ENCODE measurements at places on chromosomes 7 and 10.

DNA sequence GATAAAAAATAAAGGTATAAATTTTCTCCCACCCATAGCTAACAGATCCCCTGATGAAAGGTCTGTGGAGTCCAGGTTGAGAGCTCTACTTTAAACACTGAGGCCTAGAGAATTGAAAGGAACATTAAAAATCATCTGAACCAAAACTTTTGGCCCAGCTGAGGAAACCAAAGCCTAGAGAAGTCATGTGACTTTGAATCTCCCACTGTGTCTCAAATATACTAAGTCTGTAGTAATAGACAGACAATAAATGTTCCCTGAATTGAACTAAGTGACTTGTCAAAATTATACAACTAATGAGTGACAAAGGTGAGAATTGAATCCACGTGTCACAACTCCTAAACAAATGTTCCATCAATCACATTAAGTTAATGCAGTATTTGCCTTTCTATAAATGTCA lies 5.7 kb downstream of the GBX1 start:
- no peak for DNase-seq

DNA sequence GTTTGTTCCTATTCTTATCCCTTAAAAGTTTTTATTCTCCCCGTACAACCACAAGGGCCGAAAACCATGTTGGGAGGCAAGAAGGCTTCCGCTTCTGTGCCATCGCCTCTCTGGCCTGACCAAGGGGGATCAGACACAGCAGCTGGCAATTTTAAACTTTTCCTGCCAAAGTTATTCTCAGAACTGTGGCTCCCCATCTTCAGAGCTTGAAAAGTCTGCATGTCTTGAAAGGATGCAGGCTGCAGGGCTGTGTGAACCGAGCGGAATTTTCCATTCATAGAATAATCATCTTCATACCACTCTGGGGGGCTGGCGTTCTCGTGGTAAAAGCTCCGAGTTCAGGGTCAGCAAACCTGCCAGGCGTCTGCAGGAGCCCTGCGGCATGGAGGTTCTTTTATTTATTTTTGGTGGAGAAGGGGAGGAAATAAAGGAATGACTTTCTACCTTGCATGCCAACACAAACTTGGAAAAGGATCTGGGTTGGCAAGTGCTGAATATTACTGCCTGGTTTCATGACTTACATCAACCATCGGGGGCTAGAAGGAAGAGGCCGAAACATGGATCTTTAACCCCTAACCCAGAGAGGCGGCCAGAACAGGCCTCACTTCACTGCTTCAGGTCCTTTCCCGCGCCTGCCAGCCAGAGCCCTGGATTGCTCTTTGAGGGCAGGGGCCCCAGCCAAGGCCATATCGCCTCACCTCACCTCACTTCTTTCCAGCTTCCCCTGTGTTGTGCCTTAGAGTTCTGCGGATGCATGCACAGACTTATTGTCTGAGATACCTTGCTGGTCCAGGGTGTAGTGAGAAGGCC lies 3.0 kb upstream of the NANOS1 start:
- no peak for DNase-seq

- no peak for DNase-seq
Measured at GRCh38 chr7:88040694-88041093, 106.6 kb downstream of the ADAM22 start.

- DNase-seq: no peak
Measured at GRCh38 chr10:43187213-43187612, 49.0 kb downstream of the CSGALNACT2 start.

DNA sequence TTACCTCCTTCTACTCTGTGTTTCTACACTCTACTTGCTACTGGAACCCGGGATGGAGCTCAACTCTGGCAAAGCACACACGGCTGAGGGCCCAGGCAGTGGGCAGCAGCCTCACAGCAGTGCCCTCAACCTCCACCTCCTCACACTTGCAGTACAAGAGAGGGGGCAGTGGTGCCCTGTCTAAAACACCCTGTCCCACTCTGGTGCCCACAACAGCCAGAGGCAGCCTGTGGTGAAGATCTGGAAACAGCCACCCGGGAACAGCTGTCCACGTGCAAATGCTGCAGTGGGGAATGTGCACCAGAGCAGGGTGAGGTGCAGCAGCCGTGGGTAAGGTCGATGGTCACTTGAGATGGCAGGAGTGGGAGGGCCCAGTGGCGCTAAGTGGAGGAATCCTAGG lies 13.7 kb downstream of the MAT1A start:
- no peak for DNase-seq

GRCh38 chr7:98303906-98304305 lies 22.4 kb downstream of the BRI3 start:
- no peak for DNase-seq

DNA sequence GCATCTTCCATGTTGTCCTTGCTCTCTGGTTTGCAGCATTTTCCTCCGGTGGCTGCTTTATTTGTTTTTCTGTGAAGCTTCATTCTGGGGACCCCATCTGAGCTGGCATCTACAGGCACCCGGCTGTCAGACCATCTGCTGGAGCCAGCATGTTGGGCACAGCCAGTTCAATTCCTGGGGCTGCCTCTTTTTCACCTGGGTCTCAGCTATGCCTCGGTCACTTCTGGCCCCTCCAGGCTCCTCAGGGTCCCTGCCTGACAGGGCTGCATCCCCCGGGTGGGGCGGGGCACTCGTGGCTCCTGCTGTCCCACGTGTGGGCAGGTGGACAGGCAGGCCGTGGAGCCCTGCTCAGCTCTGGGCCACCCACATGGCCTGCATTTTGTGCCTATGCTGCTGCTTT lies 8.1 kb downstream of the SCART1 start:
- DNase-seq: no peak

DNA sequence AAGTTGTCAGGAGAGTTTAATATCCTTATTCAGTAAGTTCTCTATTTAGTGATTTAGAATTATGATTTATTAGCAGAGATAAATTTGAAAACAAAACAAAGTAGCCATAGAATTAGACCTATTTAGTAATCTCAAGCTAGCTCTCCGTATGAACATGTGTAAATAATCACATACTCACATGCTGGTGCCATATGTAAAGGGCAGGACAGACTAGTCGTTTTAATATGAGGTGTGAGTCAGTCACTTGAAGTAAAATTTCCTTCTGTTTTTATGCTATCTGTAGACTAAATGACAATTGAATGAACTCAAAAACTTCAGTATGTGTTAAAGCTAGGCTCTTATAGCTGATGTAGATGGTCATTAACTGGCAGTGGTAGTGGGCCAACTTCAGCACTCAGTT lies 67.1 kb downstream of the WAC start:
- no peak for DNase-seq

DNA sequence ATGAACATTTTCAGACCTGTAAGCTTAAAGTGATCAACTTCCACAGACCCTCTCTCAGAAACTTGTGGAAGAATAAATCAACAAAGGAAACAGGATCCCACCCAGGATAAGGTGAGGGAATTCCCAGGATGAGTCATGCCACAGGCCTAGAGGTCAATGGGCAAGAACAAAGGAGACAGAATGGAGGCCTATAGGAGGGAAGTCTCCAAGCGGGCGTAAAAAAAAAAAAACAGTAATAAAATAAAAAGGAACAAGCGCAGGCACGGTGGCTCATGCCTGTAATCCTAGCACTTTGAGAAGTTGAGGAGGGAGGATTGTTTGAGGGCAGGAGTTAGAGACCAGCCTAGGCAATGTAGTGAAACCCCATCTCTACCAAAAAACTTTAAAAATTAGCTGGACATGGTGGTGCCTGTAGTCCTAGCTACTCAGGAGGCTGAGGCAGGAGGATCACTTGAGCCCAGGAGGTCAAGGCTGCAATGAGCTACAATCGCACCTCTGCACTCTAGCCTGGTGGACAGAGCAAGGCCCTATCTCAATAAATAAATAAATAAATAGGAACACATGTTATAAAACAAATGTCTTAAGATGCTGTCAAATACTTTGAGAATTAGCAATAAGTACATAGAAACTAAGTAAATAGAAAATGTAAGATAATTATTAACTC lies 8.4 kb downstream of the SORBS1 start:
- DNase-seq: no peak

DNA sequence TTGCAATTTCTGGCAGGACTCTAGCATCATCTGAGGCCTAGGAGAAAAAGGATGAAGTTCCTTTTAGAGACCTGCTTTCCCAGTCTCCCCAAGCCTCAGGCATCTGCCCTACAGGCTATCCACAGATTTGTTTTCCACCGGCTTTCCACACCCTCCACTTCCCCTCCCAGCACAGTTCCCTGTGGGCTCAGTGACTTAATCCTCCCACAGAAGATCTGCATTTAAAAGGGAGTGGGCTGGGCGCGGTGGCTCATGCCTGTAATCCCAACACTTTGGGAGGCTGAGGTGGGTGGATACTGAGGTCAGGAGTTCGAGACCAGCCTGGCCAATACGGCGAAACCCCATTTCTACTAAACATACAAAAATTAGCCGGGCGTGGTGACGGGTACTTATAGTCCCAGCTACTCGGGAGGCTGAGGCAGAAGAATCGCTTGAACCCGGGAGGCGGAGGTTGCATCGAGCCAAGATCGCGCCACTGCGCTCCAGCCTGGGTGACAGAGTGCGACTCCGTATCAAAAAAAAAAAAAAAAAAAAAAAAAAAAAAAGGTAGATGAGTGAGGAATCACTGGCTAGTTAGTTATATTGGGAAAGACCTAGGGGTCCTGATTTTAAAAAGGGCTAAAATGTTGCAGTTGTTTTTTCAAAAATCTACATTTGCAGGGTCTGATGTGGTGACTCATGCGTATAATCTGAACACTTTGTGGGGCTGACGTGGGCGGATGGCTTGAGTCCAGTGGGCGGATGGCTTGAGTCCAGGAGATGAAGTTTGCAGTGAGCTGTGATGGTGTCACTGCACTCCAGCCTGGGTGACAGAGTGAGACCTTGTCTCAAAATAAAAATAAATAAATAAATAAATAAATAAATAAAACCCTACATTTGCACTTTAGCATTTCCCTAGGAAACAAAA lies 119.5 kb downstream of the BAMBI start:
- DNase-seq: no peak

GRCh38 chr10:75211007-75211691 lies 553 bp downstream of the VDAC2 start:
- peak; percentile 43 for DNase-seq

DNA sequence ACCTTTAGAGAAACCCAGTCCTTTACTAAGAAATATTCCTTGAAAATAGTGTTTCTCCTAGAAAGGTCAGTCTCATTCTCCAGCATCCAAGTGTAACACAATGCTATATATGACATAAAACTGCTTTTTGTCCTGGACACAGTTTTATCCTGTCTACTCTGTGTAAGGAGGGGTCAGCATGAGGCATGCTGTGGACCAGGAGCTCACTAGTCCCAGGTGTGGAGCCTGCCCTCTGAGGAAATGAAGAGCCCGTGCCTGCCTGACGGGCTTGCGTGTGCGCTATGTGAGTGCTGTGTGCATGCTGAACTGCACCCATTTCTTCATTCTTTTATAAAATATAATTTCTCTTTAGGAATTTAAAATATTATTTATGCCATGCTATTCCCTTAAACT lies 182.8 kb upstream of the CDCA7L start:
- no peak for DNase-seq

- peak; percentile 57 for DNase-seq
Measured at GRCh38 chr7:98420966-98421612, 20.2 kb upstream of the BAIAP2L1 start.

GRCh38 chr7:77199013-77199966 lies at the start of gene FGL2:
FGL2 (minus strand) TSS chr7:77199819; CDS start chr7:77199793, 26 bp downstream.
- peak; percentile 42 for DNase-seq

- DNase-seq: no peak
Measured at GRCh38 chr7:96100737-96101136, 221.2 kb downstream of the SLC25A13 start.

- no peak for DNase-seq
Measured at GRCh38 chr7:155918720-155919390, 106.6 kb upstream of the SHH start.

GRCh38 chr10:4130685-4131084 lies 345.7 kb upstream of the KLF6 start:
- DNase-seq: peak; percentile 49

GRCh38 chr10:17585016-17585415 lies 32.2 kb downstream of the HACD1 start:
- no peak for DNase-seq

- no peak for DNase-seq
Measured at GRCh38 chr7:52715701-52716100, 319.7 kb upstream of the POM121L12 start.

DNA sequence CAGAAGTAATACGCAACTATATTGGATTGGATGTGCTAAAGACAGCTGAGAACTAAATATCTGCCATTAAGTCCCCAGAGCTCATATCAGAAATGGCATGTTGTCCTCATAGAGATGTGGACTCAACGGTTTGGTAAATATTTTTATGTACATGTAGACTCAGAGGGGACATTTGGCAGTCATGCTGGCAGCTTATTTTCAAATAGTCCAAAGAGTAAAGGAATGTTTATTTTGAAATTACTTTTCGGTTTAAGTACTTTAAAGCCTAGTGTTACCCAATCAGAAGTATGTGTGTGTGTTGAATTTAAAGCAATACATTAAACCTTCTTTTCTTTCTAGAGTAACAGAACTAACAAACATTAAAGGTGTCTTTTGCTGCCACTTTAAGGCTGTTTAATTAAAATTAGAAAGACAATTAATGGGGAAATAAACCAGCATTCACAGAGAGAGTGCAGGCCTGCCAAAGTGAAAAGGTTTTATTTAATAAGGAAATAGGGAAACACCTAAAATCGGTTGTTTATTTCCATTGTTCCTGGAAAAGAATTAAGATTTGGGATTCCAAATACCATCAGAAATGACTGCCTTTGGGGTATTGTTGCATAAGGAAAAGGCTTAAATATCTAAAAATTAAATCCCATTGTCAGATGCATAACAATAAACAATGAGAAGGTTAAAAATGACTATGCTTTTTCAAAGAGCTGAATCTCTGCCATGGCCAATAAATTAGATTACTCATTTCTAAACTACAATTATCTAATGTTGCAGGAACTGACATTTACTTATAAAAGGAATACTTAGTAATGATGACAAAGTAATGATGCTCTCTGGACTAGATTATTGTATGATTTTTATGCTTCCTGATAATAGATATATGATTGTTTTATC lies 113.4 kb upstream of the AHR start:
- no peak for DNase-seq

DNA sequence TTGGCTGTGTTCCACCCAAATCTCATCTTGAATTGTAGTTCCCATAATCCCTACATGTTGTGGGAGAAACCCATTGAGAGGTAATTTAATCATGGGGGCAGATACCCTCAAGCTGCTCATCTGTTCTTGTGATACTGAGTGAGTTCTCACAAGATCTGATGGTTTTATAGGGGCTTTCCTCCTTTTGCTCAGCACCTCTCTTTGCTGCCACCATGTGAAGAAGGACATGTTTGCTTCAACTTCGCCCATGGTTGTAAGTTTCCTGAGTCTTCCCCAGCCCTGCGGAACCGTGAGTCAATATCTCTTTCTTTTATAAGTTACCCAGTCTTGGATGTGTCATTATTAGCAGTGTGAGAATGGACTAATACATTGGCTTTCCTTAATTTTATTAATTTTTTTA lies 527.8 kb downstream of the MDFIC start:
- no peak for DNase-seq

GRCh38 chr7:116953906-116954838 lies 871 bp downstream of the ST7 start:
- DNase-seq: peak; percentile 23
